ENCODE measurements at places on chromosomes 3 and 15.

DNA sequence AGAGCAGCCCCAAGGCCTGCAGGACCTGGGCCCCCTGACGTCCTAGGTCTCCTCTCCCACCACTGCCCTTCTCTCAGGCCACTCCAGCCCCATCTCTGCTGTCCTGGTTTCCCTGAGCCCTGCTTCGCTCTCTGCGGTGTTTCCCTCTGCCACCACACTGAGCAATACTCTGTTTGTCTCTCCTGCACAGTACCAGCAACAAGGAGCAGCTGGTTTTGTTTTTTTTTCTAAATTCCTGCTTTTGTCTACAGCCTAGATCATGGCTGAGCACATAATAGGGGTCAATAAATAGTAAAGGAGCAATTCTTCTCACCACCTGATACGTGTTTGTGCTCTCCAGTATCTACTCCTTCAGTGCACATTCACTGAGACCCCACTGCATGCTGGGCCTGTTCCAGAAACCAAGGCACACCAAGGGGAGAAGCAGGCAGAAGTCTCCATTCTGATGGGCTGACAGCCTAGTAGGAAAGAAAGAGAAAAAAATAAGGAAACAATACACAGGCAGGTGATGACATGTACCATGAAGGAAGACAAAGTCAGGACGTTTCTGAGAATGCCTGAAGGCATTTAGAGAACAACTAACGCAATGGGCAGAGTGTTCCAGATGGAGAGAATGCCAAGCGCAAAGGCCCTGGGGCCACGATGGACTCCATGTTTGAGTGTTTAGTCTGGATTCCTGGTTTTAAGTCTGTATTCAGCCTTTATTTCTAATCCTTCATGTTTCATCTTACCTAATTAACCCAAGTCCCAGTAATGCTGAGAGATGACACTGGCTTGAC lies 6.0 kb upstream of the ACAD9 start:
- no peak for DNase-seq

DNA sequence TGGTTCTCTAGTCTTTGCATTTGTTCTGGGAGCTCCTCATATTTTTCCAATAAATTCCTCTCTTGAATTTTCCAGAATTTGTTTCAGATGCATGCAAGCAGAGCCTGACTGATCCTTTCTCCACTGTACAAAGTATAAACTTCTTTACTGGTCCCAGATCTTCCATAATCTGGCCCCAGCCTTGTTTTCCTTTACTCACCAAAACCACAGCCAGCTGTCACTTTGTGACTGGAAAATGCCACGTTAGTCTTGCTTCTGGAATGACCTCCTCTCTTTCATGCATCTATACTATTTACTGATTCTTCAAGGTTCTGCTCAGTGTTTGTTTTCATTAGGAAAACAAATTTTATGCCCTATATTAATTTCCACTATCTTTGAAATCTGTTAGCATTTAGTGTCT lies 60.4 kb upstream of the SPPL2A start:
- DNase-seq, result no peak

DNA sequence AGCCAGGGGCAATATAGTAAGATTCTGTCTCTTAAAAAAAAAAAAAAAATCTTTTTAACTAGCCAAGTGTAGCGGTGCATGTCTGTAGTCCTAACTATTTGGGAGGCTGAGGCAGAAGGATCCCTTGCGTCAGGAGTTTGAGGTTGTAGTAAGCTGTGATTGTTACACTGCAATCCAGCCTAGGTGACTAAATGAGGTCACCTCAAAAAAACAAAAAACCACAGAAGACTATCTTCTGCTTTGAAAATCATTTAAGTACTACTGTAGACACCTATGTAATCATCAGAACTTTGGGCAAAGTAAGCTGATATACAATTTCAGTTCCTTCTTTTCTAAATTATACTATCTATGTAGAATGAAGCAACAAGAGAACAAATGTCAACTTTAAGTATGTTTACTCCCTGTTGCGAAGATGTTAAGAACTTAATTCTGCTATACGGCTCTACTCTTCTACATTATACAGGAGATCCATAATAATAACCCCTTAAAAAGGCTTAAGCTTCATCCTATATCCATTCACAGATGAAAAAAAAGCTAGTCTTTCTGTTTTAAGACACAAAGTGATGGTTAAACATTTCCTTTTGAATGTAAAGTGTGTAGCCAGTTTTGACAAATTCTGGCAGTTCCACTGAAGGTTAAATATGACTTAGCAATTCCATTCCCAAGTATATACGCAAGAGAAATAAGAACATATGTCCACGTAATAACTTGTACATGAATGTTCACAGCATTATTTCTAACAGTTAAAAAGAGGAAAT lies 15.2 kb downstream of the DAZL start:
- DNase-seq, result no peak

GRCh38 chr3:56005196-56005805 lies 463.0 kb downstream of the ERC2 start:
- DNase-seq, result no peak

- DNase-seq, result no peak
Observed at GRCh38 chr3:101163554-101163953, 156.8 kb downstream of the IMPG2 start.

GRCh38 chr15:95556225-95556624 lies 774.3 kb upstream of the NR2F2 start:
- no peak for DNase-seq

- no peak for DNase-seq
Observed at GRCh38 chr3:48738926-48739616, 22.1 kb upstream of the IP6K2 start.

GRCh38 chr3:40624189-40624769 lies 99.5 kb downstream of the ZNF621 start:
- DNase-seq, result no peak

- DNase-seq, result no peak
Observed at GRCh38 chr15:74643665-74644204, 28.1 kb downstream of the CLK3 start.

GRCh38 chr3:123941121-123941520 lies 19.9 kb downstream of the CCDC14 start:
- DNase-seq, result no peak

GRCh38 chr15:99729920-99730319 lies 3.3 kb downstream of the LYSMD4 start:
- DNase-seq, result no peak

DNA sequence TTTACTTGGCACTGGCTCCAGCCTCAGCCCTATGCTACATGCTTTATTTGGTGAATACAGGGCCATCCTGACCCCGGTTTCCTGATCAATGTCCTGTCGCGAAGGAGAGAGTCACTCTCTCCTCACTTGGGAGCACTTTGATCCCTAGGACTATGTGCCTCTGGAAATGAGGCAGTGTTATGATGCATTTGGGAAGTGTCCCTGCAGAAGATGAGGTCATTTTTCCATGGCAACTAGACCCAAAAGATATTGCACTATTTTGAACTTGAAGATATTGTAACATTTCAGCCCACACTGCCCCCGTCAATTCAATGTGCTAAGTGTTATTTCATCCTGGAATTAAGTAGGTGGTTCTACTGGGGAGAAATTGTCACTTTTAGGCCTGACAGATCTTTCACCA lies 68.0 kb downstream of the LRRK1 start:
- DNase-seq, result no peak

GRCh38 chr15:67180514-67181191 lies 73.8 kb downstream of the AAGAB start:
- DNase-seq, result no peak

GRCh38 chr3:138066383-138066782 lies 49.0 kb downstream of the DZIP1L start:
- DNase-seq, result no peak

DNA sequence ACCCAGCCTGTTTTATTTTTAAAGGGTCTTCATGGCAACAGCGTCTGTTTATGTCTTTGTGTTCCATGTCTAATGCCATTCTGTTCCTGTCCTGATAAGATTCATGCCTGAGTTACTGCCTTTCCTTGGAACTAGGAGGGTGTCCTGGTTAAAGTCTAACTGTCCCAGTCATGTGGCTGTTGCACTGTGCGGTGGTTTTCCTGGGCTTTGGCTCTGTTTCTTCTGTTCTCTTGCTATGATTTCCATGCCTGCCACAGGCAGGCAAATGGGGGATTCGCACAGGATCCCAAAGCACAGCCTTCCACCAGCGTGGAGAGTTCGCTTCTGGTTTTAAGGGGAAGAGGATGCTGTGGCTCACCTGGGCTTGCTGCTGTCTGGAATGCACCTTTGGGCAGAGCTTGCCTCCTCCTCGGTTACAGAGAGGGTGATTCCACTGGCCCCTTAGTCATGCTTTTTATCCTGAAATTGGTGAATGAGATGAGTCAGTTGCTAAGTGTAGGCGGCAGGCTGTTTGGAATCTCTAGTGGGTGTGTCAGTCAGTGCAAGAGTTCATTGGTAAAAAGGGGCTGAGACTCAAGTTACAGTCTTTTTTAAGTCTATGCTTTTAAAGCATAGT lies 86.8 kb downstream of the CCK start:
- DNase-seq, result no peak

GRCh38 chr3:38636881-38637280 lies 12.6 kb downstream of the SCN5A start:
- no peak for DNase-seq

DNA sequence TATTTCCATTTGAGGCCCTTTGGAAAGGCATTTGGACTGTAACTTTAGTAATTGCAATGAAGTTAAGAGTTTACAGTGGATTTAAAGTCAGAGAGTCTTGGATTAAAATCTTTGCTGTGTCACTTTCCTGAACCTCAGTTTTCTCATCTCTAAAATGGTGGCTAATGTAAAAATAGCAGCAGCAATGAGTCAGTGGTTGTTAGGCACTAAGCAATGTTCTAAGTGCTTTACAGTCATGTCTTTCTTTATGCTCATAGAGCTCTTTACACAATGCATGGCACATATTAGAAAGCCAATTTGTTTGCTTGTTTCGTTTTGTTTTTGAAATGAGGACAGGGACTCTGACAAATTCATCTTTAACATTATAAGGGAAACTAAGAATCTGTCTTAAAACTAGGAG lies 222.7 kb upstream of the DNAJC19 start:
- DNase-seq, result no peak

- DNase-seq, result no peak
Observed at GRCh38 chr3:152737021-152737908, 97.7 kb upstream of the P2RY1 start.

DNA sequence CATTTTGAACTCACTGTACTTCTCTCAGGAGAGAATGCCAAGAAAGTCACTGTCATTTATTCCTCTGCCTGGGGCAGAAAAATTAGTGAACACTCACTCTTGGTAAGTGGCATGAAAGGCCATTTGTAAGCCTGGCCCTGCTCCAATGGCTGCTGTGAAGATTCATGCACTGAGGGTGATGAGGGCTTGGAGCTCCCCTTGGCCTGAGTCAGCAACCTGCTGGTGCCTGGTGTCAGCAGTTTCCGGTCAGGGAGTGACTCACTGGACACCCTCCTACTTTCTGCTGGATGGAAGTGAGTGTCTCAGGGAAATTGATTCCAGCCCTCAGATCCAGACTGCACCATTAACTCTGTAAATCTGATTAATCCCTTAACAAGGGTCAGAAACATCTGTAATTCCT lies 37.6 kb downstream of the TRA2B start:
- DNase-seq, result no peak

- no peak for DNase-seq
Observed at GRCh38 chr3:179166561-179167201, 18.5 kb downstream of the PIK3CA start.

GRCh38 chr3:43097400-43098080 lies 8.3 kb downstream of the POMGNT2 start:
- no peak for DNase-seq

GRCh38 chr3:113055201-113055600 lies 64.4 kb downstream of the GTPBP8 start:
- DNase-seq, result no peak

DNA sequence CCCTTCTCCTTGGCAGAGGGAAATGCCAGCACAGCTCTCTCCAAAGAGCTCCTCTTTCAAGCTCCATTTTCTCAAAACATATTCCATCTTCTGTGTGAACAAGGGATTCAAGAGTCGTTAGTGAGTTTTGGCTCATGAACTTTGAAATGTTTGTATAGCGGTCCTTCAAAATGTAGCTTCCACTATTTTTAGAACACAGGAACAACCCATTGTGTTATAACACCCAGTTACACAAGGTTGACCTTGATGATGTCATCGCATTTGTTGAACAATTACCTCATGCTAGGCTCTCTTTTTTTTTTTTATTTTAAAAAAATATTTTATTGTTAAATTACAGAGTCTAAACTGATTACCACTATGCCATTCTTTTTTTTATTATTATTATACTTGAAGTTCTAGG lies 251.7 kb downstream of the THSD4 start:
- DNase-seq, result no peak

DNA sequence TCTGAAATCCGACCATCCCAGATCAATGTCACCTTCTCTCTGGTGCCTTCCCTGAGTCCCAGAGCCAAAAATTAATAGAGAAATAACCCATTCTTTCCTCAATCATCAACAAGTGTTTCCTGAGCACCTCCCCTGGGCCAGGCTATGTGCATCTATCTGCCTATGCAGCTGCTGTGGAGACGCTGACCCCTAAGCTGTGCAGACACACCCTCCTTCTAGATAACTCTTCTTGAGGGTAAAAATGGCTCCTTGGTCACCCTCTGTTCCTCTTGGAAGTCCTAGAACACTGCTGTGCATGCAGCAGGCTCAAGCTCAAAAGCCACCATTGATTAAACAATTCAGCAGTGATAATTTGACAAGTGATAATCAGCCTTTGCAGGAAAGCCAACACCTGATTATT lies 18.4 kb downstream of the CA12 start:
- no peak for DNase-seq

DNA sequence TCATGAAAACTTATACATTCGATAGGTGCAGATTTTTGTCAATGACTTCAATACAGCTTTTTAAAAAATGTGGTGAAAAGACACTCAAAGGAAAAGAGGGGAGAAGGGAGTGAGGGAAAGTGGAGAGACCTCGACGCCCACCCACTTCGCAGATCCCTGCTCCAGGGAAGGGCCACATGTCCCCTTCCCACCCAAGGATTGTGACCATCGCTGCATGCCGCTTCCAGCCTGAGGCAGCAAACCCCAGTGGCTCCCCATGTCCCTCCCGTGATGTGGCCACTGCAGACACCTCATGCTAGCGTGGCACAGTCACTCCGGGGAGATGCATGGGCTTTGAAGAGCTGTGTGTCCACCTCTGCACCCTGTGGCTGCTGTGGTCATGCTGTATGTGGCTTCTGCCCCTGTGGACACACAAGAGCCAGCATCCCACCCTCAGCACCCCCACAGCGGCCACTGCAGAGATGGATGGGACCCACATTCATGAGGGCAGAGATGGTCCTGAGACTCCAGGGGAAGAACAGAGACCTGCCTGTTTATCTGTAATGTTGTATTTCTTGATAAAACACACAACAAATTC lies 230.2 kb downstream of the OCA2 start:
- DNase-seq, result no peak

DNA sequence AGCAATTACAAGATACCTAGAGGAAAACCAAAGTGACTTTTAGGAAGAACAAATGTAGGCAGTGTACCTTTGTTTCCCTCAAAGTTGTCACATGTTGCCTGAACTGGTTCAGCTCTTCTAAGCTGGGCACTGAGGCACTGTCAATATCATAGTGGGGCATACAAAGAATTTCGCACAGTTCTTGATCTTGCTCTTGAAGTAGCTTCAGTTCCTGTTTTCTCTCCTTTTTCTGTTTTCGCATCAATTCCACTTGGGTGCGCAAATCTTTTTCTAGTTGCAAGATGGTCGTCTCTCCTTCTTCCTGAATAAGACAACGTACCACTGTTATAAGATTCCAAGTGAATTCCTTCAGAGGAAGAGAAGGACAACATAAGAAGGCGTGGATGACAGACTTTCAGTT lies 12.7 kb downstream of the PRC1 start:
- no peak for DNase-seq
